ENCODE measurements at places on chromosomes 6 and 20. TPM values are rescaled to one million over a fixed set of nuclear protein-coding genes. Genes with fewer than 3 reads are reported as not detected.

Gene HLA-DMB
- not detected for polyA plus RNA-seq

DNA sequence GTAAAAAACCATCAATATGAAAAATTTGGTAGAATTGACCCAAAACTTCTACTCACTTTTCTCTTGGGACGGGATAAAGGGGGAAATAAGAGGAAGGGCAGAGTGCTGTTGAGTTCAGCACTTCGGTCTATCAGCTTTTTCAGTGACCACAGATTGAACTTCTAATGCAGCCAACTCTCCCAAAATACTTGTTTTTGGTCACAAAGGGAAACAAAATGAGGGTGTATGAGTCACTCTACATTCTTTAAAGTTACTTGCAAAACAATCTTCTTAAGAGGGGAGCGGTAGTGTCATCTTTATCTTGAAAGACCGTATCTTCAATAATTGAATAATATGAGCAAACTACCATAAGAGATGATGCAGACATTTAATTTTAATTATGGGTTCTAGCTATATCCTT lies 661.3 kb downstream of the CD109 start:
- no peak for DNase-seq

Gene TBXT
- not detected for polyA plus RNA-seq

Gene CLVS2
- under 0.01 TPM for polyA plus RNA-seq

GRCh38 chr6:122845916-122846612 lies 57.0 kb downstream of the SMPDL3A start:
- DNase-seq = peak; percentile 9

GRCh38 chr20:58216334-58216733 lies 12.1 kb downstream of the ANKRD60 start:
- DNase-seq = no peak

Gene TPD52L1
- polyA plus RNA-seq = 163 TPM

DNA sequence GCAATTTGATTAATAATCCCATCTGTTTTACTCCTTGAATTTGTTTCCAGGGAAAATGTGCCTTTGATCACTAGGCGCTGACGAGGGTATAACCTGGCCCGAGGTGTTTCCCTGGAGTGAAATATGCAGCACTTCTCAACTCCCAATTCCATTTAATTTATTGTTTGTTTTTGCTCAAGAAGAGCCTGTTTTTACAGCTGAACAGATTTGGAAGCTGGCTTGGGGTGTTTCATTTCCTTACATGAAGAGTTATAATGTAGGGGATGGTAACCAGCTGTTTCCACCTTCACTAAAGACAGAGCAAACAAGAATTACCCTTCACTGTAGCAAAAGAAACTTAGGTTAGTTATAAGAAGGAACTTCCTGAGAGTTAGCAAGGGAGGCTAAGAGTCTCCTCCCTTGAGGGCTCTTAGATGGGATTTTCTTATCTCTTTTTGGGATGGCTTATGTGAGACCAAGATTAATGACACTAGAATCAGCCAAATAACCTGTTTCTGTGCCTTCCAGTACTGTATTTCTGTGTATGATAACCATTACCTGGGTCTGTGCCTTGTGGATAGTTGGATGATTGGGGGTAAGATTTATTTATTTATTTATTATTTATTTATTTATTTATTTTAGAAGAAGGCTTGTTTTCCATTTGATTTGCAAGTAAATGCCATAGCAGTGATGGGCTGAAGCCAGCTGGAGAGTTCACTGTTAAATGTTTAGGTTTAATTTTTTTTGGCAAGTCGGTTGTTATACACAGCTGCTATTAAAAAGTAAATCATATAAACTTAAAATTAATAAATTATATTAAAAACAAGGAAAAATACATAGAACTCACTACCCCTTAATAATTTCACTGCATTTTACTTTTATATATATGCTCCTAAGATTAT lies 162.2 kb upstream of the BMP2 start:
- no peak for DNase-seq

GRCh38 chr6:56541030-56541600 lies 101.6 kb downstream of the DST start:
- DNase-seq = no peak

DNA sequence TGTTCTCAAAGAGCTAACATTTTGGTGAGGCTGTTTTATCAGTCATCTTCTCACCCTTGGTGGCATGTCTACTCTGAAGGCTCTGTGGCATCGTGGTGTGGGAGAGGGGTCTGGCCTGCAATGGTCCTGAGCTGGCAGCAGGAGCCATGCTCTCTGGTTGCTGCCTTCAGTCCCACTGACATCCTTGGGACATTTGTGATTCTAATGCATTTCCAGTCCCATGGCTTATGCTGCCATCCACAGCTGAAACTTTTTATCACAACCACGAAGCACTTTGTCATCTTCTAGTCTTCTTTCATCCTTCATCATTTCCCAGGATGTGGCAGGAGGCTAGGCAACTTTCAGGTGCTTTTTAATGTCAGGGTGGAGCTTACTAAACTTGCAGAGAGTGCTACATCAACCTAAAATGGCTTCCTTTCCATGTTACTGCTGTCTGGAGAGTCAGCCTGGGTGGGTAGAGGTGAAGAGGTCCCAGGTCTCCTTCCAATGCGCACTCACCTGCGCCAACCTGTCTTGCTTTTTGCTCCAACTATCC lies 77.1 kb downstream of the GPR63 start:
- no peak for DNase-seq

DNA sequence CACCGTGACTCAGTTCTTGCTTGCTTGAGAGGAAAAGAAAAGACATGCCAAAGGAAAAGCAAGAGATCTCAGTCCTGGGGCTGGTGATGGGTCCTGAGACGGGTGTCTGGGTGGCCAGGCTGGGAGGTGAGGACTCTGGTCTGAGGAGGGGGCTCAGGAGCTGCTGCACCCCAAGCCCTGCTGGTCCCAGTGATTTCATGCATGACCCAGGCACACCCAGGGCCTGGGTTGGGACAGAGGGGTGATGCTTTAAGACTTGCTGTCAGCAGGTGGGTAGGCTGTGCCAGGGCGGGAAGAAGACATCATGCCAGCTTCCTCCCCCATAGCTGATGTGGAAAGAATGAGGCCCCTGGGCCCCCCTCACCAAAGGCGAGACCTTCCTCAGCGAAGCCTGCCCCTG lies 65.1 kb upstream of the PMEPA1 start:
- no peak for DNase-seq

- DNase-seq = no peak
These were observed 114.2 kb downstream of the COL12A1 start for GRCh38 chr6:75091467-75092190.

GRCh38 chr20:25273541-25274358 lies 25.9 kb downstream of the PYGB start:
- DNase-seq = no peak

GRCh38 chr6:19719691-19720128 lies 117.5 kb upstream of the ID4 start:
- no peak for DNase-seq

- no peak for DNase-seq
These were observed 37.3 kb downstream of the RNF8 start for GRCh38 chr6:37391120-37391519.

Gene ADGB
- not detected for polyA plus RNA-seq

Gene B3GALT4
- 4.0 TPM for polyA plus RNA-seq

Gene RAET1L
- polyA plus RNA-seq = not detected

Gene ZNF335
- polyA plus RNA-seq = 9.9 TPM

Data from BJ (cell line).